ENCODE measurements at places on chromosomes 11 and 22.

GRCh38 chr22:25120093-25120561 is 79.5 kb upstream of the CRYBB3 start:
- DNase-seq = no peak

DNA sequence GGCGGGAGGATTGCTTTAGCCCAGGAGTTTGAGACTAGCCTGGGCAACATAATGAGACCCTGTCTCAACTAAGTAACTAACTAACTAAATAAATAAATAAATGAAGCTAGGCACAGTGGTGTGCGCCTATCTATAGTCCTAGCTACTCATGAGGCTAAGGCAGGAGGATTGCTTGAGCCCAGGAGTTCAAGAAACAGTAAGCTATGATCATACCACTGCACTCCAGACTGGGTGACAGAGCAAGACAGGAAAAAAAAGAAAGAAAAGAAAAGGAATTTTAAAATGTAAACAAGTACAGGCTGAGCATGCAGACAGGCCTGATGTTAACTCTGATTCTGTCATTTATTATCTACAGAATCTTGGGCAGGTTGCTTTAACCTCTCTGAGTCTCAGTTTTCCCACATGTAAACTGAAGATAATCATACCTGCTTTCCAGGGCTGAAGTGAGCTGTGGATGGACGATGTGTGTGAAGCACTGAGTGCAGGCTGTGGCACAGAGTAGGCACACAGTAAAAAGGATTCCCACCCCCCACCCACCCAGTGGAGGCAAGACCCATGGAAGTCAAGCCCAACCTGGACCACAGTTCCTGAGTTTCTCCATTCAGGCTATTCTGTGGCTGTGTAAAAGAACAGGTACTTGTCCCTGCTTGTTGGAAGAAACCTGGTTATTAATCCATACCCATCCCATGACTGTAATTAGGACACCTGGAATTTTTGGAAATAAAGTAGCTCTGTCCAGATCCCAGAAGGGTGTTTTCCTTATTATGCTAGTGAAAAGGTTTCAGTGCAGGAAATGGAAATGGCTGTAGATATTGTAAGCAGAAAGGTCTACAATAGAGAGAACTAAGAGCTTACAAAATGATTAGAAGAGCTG is 18.7 kb upstream of the SCUBE2 start:
- no peak for DNase-seq

DNA sequence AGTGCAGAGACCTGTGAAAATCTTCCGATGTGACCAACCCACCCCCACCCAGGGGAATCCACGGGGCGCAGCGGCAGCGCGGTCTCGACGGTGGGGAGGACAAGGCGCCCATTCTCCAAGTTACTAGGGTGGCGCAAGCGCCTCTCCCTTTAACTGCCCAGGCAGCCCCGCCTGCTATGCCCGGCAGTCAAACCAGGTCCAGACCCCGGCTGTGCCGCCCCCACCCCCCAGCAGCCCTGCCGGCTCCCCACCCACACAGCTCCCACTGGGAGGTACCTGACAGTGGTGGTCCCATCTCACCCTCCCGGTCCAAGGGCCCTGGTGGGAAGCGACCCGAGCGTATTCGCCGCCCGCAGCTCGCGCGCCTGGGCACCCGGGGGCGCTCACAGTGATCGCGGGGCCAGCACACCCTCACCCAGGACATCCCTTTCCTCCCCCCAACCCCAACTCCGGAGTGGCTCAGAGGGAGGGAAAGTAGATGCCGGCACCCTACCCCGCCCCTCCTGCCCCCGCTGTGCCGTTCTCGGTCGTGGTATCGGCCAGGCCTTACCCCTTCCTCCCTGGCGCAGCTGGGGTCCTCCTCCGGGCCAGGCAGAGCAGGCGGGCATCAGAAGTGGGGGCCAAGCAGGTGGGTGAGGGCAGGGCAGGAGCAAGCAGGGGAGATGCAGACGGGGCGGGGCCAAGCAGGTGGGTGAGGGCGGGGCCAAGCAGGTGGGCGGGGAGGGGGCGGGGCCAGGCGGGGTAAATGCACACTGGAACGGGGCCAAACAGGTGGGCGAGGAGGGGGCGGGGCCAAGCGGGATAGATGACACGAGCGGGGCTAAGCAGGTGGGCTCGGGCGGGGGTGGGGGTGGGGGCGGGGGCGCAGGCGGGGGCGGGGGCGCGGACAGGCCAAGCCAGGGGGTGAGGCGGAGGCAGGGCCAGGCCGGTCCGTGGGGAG is at the start of gene TRPM5:
TSS of gene TRPM5 (minus strand) at position 634 of the 940 bp plus-strand sequence. CDS start 21,478 bp downstream, outside the sequence.
- peak; percentile 83 for DNase-seq

GRCh38 chr22:38051900-38052862 is 5.0 kb upstream of the PICK1 start:
- peak; percentile 90 for DNase-seq

DNA sequence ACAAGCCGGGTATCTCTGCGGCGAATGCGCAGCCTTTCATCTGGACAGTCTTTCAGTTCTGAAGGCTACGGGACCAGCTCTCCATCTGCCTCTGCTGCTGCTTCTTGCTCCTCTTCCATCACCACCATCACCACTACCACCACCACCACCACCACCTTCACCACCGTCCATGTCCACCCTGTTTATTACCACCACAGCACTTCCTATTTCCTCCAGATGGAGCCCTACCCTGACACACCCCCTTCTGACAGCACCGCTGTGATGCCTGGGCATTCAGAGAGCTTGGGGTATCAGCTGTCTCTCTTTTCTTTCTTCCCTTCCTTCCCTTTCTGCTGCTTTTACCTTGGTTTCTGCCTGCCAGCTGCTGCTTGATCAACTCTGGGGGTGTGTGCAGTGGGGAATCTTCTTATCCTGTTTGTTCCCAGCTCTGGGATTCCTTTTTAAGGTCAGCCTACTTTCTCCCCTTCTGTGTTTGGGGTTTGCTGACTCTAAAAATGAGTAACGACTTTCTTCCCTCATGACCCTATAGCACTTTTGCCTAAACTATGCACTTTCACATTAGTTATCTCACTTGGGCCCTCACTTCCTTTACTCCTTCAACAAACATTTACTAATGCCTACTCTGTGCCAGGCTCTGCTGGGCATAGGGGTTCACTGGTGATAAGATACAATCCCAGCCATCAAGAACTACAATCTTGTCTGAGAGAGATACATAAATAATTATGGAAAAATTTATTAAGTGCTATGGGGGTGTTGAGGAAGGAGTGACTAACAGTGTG is 7.8 kb upstream of the RRM1 start:
- DNase-seq = no peak

DNA sequence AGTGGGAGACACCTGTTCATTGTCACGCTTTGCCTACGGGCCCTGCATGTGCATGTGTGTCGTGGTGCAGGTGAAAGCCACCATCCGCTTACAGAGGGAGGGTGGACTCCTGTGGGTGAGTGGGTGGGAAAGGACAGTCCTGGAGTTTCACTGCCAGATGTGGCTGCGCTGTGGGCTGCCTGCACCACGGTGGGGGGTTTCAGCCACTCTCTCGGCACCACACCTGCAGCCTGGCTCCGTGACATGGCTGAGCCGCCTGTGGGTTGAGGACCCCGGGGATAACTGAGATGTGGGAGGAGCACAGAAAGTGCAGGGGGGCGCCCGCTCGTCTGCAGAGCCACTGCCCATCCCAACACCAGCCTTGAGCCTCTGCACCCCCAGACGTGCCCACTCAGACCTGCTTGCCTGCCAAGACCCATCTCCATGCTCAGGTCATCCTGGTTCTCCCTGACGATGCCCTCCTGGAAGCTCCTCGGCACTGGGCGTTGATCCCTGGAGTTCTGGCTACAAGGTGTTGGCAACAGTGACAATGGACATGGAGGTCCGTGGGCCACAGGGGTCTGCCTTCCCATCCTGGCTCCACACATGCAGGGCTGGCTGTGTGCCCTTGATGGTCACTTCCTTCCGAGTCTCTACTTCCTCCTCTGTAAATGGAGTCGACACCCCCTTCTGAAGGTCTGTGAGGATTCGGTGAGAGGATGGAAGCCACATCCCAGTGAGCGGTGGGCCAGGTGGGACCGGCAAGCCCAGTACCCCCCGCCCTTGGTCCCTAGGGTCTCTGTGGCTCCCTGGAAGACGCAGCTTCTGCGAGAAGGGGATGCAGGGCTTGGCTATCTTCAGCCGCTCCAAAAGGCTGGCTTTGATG is 1007.0 kb downstream of the BRD1 start:
- no peak for DNase-seq

GRCh38 chr11:15885854-15886253 is 470.5 kb downstream of the SOX6 start:
- DNase-seq = no peak

DNA sequence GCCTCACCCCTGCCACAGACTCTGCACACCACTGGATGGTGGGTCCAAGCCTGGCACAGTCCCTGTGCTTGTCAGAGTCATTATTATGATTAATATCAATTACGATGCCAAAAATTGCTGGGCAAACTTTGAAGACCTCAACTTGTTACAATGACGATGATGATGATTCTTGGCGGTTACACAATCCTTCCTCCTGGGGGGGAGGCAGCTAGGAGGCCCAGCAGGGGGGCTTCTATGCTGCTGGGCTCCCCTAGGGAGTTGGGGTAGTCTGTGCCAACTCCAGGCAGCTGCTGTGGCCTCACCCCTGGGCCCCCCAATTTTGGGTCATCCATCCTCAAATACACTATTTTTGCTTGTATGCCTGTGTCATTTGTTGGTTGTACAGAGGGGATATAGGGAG is 12.0 kb downstream of the SLC35E4 start:
- DNase-seq = no peak

- DNase-seq = peak; percentile 23
These were observed at the start of gene SLC1A2 for GRCh38 chr11:35419184-35419829. Gene SLC1A2 (minus strand): TSS chr11:35419558. CDS start chr11:35418966, 592 bp downstream.

GRCh38 chr11:36107547-36107946 is 163.7 kb downstream of the LDLRAD3 start:
- DNase-seq = no peak
